Anterior cingulate cortex (tissue), 58 donors: ENCODE measurements at places on chromosomes 7 and 10.

DNA sequence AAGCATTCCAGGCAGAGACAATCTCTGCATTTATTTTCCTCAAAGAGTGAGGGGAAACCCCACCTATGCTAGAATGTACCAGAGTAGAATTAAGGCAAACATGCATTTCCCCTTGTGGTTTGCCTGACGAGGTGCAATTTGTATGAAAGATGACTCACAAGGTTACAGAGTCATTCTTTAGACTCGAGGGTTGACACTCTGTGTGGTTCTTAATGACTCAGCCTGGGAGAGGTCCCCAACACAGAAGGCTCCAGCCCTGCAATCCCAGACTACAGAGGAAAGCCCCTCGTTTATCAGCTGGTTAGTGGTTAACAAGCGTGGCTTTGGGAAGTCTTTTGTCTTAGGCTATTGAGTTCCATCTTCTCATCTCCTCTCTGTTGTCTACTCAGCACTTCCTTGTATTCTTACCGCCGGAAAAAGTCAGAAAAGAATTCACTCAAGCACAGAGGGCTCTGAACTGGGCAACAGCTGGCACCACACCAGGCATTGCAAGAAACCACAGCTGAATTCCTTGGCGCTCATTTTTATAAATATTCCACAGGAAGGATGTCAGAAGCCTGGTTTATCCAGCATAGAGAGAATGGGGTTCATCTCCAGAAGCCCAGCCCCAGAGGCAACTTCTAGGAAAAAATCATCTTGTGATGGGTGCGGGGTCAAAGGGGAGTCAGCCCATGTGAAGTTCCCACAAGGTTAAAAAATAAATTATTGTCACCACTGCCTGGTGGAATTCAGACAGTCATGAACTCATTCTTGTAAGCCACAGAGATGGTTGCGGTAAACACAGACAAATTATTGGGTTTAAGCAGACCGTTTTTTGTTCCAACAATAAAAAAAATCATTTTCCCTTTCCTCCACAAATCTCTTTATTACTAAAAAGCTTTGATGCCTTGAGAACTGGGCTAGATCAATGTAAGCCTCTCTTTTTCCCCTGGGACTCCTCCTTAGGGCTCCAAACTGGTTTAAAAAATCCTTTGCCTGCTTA, 24.5 kb upstream of the SVIL start:
- no peak for DNase-seq

DNA sequence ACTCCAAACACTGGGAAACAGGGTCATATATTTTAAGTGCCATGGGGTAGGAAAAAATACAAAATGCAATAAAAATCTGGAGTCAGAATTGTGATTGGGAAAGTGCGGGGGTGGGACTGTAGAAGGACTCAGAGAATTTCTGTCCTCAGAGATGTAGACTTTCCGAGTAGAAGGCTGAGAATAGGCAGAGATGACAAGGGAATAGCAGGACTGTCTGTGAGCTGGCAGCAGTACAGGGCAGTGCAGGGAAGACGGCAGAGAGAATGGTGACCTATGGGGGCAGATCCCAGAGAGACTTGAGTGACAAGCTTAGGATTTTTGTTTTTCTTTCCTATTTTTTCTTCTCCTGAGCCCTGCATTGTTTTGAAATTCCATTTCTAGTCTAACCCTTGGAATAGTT, 127.6 kb downstream of the SLC16A9 start:
- no peak for DNase-seq

DNA sequence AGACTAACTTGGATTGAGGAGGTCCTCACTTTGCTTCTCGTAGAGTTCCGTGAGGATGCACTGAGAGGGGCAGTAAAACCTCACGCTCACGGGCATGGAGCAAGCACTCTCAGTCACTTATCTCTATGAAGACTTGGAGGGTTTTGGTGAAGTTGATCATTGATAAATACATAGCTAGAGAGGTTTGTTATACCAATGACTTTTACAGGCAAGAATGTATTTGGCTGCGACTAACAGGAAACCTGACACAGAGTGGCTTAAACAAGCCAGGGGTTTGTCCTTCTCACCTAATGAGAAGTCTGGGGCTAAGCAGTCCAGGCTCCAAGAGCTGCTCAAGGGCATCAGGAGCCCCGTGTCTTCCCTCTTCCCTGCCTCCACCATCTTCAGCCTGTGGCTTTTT, 6.1 kb downstream of the BICC1 start:
- no peak for DNase-seq

DNA sequence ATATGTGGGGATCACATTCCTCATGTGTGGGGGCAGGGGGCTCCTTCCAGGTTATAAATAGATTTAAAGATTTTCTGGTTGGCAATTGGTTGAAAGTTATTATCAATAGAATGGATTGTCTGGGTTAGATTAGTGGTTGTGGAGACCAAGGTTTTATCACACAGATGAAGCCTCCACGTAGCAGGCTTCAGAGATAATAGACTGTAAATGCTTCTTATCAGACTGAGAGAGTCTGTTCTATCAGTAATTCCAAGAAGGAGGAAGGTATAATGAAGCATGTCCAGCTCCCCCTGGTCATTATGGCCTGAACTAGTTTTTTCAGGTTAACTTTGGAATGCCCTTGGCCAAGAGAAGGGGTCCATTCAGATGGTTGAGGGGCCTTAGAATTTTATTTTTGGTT, 117.7 kb upstream of the FGFR2 start:
- no peak for DNase-seq

- no peak for DNase-seq
Measured at GRCh38 chr7:158497627-158498026, 90.0 kb downstream of the PTPRN2 start.

GRCh38 chr7:149772241-149772955, 990 bp downstream of the ZNF467 start:
- DNase-seq: peak; percentile 73

GRCh38 chr10:27104919-27105318, 4.6 kb upstream of the ANKRD26 start:
- no peak for DNase-seq

- no peak for DNase-seq
Measured at GRCh38 chr10:114691442-114691941, 33.4 kb upstream of the ABLIM1 start.

DNA sequence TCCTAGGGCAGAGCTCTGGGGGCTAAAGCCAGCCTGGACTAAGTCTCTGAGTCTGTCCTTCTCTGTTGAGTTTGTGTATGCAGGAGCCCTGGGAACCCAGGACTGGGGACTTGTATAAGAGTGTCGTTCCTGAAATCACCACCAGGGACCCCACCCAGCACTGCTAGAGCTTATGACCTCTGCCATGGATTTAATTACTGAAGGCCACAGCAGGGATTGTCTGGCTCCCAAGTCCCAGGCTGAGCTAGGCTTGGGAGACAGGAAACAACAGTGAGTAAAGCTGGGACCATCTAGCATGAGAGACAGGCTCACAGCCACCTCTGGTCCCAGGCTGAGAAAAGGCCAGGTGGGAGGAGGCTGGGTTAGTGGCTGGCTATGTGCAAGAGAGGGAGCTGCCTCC, 1.4 kb upstream of the TSPAN15 start:
- DNase-seq: no peak

DNA sequence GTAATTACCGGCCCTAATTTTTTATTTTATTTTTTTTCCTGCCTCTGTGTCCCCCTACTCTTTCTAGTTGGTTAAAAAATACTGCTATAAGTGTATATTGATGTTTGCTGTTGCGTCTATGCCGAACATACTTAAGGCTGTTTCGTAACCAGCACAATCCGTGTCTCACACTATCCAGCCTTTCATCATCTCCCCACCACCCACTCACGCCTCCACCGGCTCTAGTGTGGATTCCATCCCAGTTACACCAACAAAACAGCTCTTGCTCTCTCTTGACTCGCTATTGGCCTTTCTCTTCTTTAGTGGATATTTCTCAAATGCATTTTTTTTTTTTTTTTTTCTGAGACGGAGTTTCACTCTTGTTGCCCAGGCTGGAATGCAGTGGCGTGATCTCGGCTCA, 70.1 kb upstream of the CAMK1D start:
- no peak for DNase-seq

DNA sequence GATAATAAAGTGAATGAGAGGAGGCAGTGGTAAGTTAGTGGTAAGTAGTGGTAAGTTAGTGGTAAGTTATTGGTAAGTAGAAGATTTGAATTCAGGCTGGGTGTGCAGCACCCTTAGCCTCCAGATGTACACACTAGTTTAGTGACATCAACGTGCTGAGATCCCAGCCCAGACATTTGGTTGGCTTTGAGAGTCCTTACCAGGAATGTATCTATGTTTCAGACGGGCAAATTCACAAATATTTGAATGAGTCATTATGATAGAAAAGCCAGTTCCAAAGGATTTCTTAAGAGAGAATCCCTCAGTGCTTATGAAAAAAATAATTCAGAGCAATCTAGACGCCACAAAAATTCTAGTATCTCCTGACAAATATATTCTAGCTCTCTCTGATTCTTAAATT, 70.0 kb downstream of the ARL4A start:
- no peak for DNase-seq

DNA sequence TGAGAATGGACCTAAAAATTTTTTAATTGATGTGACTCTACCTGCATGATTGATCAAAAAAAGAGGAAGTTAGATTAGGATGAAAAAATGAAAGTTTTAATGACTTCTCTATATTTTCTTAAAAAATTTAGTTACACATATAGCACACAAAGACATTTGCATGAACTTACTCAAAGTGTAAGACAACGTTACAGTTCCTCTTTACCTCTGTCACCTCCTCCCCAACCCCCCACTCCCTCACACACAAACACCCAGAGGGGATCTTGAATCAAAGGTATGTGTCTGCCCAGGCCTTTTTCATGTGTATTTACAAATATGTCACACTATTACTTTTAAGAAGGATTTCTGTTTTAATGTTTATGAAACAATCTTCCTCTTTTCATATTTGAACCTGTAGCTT, 20.6 kb upstream of the CDCA7L start:
- DNase-seq: no peak

DNA sequence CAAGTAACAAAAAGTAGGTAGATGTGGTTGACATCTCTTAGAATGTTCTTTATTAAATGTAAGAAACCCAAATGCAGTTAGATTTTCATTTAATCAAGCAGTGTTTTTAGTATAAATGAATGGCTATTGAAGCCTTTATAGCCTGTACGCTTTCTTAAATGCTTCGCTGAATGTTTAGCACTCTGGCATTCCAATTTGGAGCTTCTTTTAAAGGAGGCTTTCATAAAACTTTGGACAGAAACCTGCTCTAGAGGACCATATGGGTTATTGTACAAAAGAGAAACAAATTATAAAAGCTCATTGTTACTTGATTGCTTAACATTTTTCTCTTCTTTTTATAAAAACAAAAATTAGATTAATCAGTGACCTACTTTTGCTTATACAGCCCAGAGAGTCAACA, 59.5 kb downstream of the KCND2 start:
- no peak for DNase-seq

DNA sequence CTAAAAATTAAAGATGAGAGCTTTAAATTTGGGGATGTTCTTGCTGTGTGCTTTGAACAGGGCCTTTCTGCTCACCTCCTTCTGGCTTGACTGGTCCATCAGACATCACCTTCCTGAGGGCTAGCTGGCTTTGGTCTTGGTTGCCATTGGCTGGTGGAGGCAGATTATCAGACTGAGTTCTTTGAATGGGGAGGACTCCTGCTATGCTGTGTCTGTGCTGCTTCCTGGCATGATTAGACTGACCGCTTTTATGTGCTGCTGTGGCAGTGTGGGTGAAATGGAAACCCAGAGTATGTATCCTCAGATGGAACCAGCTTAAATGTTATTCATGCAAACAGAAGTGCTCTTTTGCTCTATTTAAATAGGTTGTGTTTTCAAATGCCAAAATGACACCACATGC, 341.6 kb downstream of the PCLO start:
- no peak for DNase-seq

GRCh38 chr10:107931808-107932207, 767.3 kb upstream of the SORCS1 start:
- no peak for DNase-seq

- DNase-seq: no peak
Measured at GRCh38 chr10:42972946-42973345, 103.9 kb upstream of the RET start.
